ENCODE measurements at places on chromosomes 2 and 18. TPM values are rescaled to one million over a fixed set of nuclear protein-coding genes. Genes with fewer than 3 reads are reported as not detected.

The C2orf72 gene
- 0.88 TPM for total RNA-seq

The OTX1 gene
- not detected for total RNA-seq

The CKAP2L gene
- total RNA-seq = 0.88 TPM

The IL1A gene
- 0.13 TPM for total RNA-seq

The DSG4 gene
- total RNA-seq = not detected

The MC5R gene
- total RNA-seq = not detected

The NOL4 gene
- total RNA-seq = 1.1 TPM

DNA sequence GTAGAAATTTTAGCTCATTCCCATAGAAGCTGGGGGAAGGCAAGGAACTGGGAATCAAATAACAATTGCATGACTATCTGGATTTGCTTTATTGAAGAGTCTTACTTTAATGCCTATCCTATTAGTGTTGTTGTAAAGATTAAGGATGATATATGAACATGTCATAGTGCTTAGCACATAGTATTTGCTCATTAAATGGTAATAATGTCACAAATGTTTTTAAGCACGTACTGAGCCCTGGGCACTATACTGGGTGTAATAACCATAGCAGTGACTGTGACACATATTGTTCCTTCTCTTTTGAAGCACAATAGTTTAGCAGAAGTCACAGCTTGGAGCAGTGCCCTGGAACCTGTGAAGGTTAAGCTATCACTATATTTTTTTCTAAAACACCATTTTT is 47.2 kb upstream of the DTNB start:
- no peaks in the 10 kb centered on the region for H3K4me1 ChIP-seq
- no peak overlapping the region for H3K27ac ChIP-seq
- no peaks in the 10 kb centered on the region for H3K36me3 ChIP-seq
- H3K4me3 ChIP-seq = no peak overlapping the region
- DNase-seq = no peak
- H3K27me3 ChIP-seq = no peaks in the 10 kb centered on the region

DNA sequence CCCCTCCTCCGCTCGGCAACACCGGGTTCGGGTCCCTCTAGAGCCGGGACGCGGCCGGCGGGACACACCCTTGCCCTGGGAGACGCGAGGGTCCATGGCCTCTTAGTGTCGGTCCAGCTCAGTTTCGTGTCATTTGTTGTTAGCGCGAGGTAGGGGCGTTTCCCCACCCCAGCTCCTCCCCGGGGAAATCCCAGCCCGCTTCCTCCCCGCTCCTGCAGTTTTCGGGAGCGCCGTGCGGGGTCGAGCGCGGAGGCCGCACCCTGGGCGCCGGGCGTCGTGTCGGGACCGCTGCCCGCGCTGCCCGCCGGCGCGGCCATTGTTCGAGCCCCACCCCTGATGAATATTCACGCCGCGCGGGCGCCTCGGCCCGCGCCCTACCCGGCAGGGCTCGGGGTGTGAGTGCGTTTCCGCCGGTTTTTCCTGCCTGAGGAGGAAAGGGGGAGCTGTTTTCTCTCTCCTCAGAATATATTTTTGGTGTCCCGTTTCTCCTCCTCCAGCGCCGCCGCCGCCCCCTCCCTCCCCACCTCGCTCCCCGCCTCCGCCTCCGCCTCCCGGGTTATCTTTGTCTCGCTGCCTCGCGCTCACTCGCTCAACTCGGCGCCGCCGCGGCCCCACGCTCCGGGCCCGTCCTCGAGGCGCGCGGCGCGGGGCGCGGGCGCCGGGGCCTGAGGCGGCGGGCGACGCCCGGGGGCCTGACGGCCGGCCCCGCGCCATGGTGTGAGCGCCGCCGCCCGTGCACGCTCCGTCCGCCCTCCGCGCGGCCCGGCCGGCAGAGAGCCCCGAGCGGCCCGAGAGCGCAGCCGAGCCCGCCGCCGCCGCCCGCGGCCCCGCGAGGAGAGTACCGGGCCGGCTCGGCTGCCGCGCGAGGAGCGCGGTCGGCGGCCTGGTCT is at the start of gene MAP4K4:
TSS of gene MAP4K4 (plus strand) at position 584 of the 890 bp plus-strand sequence. CDS start 374 bp downstream, outside the sequence.
- peak; percentile 93 for DNase-seq
- H3K4me1 ChIP-seq = peaks cover 9% of the 10 kb centered on the region
- no peaks in the 10 kb centered on the region for H3K36me3 ChIP-seq
- H3K27me3 ChIP-seq = no peaks in the 10 kb centered on the region
- H3K4me3 ChIP-seq = peak within 1 kb of the TSS; percentile 82

GRCh38 chr18:31548853-31549252 is 42.8 kb upstream of the TTR start:
- no peaks in the 10 kb centered on the region for H3K36me3 ChIP-seq
- H3K27ac ChIP-seq = no peak overlapping the region
- no peak overlapping the region for H3K4me3 ChIP-seq
- DNase-seq = no peak
- H3K27me3 ChIP-seq = no peaks in the 10 kb centered on the region

DNA sequence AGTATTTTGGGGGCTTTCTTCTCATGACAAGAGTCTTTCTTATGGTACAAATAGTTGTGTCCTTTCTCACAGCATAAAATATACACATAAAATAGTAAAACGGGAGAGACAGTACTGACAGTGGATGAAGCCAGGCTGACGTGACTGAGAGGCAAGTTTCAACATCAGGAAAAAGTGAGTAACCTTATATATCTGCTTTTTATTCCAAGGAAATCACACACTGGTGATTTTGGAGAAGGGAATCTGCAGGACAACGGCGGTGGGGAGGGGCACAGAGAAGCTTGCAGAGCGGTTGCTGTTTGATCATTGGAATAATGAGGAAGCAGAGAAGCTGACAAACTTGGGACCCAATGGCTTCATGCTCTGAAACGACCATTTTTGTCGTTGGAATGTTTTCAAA is 130.6 kb upstream of the ZNF236 start:
- no peaks in the 10 kb centered on the region for H3K36me3 ChIP-seq
- no peaks in the 10 kb centered on the region for H3K27me3 ChIP-seq
- DNase-seq = no peak
- no peak overlapping the region for H3K27ac ChIP-seq
- no peak overlapping the region for H3K4me3 ChIP-seq

GRCh38 chr2:71783215-71783614 is 329.9 kb downstream of the DYSF start:
- no peak for DNase-seq
- peaks cover 8% of the 10 kb centered on the region for H3K27me3 ChIP-seq
- no peak overlapping the region for H3K27ac ChIP-seq

GRCh38 chr2:86368161-86368824 is 30.9 kb upstream of the REEP1 start:
- H3K4me3 ChIP-seq = peak overlapping the region; percentile 20
- peak; percentile 75 for DNase-seq
- H3K27me3 ChIP-seq = no peaks in the 10 kb centered on the region
- H3K36me3 ChIP-seq = no peaks in the 10 kb centered on the region

DNA sequence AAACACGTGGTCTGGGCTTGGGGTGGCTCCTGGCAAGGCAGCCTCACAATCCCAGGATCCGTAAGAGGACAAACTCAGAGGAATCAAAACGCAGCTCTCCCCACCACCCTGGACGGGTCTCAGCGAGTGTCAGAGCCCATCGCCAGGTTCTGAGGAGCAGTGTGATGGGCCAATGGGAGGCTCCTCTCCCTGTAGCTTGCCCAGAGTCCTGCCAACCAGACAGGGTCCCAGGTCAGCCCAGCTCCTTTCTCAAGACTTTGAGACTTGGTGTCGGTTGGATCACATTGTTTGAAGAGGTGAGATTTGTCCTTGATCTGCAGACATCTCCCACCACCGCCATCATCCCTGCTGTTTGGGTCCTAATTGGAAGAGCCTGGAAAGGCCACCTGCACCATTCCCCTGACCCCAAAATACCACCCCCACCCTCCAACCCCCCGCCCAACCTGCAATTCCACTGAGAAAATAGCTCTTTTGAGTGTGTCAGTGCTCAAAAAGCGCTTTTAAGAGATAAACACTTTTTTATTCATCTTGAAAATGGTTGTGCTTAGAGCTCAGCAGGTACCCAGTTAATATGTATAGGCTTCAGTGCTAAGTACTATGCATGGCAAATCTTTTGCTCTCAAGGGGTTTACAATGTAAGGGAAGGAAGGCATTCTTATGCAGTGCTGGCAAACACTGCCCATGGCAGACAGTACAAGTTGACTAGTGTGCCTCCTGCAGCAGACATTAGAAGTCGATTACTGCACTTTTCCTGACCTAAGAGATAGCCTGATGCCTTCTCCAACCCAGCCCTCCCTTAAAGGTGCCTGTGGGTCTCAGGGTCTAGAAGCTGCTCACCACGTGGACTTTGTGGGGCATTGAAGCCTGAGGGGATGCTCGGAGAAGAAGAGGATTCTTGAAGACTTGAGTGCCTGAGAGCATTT is 50.6 kb downstream of the GLI2 start:
- H3K4me1 ChIP-seq = no peaks in the 10 kb centered on the region
- no peaks in the 10 kb centered on the region for H3K36me3 ChIP-seq
- no peak overlapping the region for H3K4me3 ChIP-seq
- H3K27ac ChIP-seq = no peak overlapping the region
- DNase-seq = no peak
- H3K27me3 ChIP-seq = peaks cover 3% of the 10 kb centered on the region

DNA sequence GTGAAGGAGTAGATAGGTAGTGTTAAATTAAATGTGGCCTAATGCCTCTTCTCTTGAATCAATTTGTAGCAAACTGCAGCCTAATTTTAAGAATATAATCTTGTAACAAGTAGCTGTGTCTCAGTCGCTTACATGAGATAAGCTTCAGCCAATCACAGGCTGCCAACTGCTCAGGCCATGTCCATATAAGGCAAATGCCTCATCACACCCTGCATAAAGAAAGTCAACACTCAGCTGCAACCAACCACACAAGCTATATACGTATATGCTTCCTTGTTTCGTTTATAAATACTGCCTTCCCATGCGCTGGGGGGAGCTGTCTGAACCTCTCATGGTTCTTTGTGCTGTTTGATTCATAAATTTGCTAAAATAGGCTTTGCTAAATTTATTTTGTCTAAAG is 476.3 kb downstream of the TRIB2 start:
- DNase-seq = no peak
- no peaks in the 10 kb centered on the region for H3K4me1 ChIP-seq
- no peak overlapping the region for H3K27ac ChIP-seq
- no peaks in the 10 kb centered on the region for H3K27me3 ChIP-seq
- no peak overlapping the region for H3K4me3 ChIP-seq
- no peaks in the 10 kb centered on the region for H3K36me3 ChIP-seq

- no peaks in the 10 kb centered on the region for H3K4me1 ChIP-seq
- H3K27me3 ChIP-seq = no peaks in the 10 kb centered on the region
- no peak overlapping the region for H3K27ac ChIP-seq
- H3K4me3 ChIP-seq = no peak overlapping the region
- peaks cover 14% of the 10 kb centered on the region for H3K36me3 ChIP-seq
Measured at GRCh38 chr2:239160226-239161143, 240.3 kb downstream of the HDAC4 start.

DNA sequence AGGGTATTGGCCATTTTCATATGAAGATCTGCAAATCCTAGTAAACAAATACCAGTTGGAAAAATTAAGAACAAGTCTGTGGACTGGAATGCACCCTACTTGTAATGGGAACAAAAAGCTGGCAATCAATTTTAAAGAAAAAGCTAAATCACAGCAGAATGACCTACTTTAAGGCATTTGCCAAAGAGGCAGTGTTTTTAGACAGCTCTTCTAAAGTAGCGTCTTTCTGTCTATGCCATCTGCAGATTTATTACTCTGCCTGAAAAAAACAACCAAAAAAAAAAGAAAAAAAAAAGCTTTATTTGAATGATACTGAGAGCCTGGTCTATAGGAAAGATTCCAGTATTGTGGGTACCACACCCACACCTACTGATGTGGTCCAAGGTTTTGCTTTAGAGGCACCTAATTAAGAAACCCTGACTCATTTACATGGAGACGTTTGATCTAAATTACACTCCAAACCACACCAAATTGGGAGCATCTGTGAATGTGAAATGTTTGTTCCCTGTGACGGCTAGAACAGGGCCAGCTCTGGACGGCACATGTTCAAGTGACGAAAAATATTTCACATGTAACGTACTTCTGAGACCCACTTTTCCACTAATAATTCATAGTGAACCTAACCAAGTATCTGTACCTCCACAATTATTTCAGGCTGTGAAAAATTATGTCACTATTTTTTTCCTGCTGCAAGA is 597.1 kb downstream of the ARHGAP15 start:
- no peaks in the 10 kb centered on the region for H3K27me3 ChIP-seq
- no peaks in the 10 kb centered on the region for H3K4me1 ChIP-seq
- H3K4me3 ChIP-seq = no peak overlapping the region
- H3K36me3 ChIP-seq = no peaks in the 10 kb centered on the region

DNA sequence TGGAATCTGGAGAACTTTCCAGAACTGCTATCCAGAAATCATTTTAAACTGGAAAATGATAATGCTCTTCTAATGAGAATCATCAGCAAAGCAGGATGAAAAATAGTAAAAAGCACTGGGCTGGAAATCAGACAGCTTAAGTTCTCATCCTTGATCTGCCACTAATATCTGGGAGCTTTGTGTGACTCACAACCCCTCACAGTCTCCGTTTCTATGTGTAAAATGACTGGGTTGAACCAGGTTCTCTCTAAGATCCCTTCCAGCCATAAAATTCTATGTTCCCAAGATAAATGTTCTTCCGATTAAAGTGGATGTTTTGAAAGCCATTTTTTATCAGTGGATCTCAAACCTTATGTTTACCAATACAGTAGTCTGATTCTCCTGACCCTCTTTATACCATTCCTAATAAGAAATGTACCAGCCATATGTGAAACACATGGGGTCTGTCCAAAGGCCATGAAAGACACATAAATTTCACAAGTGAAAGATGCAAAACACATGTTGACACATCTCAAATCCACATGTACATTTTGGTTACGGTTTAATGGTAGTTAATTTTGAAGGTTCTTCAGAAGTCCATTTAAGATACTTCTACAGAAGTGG is 188.8 kb downstream of the EN1 start:
- DNase-seq = no peak
- H3K4me1 ChIP-seq = no peaks in the 10 kb centered on the region
- no peaks in the 10 kb centered on the region for H3K27me3 ChIP-seq
- no peak overlapping the region for H3K4me3 ChIP-seq
- H3K36me3 ChIP-seq = no peaks in the 10 kb centered on the region

DNA sequence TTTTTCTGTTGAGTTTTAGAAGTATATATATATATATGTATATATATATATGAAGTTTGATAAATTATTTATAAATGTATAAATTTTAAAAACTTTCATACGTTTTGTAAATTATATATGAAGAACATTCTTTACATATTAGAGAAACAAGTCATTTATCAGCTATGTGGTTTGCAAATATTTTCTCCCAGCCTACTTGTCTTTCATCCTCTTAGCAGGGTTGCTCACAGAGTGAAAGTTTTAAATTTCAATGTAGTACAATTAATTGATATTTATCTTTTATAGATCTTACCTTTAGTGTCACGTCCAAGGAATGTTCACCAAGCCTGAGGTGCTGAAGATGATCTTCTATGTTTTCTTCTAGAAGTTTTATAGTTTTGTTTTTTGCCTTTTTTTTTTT is 78.3 kb upstream of the HS6ST1 start:
- DNase-seq = no peak
- peaks cover 12% of the 10 kb centered on the region for H3K4me1 ChIP-seq
- no peak overlapping the region for H3K27ac ChIP-seq
- no peak overlapping the region for H3K4me3 ChIP-seq

- H3K27me3 ChIP-seq = no peaks in the 10 kb centered on the region
- no peak for DNase-seq
- H3K27ac ChIP-seq = peak overlapping the region; percentile 33
- peak overlapping the region; percentile 3 for H3K4me3 ChIP-seq
- no peaks in the 10 kb centered on the region for H3K36me3 ChIP-seq
Measured at GRCh38 chr2:100350661-100351185, 28.4 kb upstream of the LONRF2 start.

GRCh38 chr2:96114903-96115581 is 1.3 kb downstream of the ADRA2B start:
- DNase-seq = peak; percentile 65
- H3K27ac ChIP-seq = no peak overlapping the region
- no peaks in the 10 kb centered on the region for H3K27me3 ChIP-seq
- H3K36me3 ChIP-seq = no peaks in the 10 kb centered on the region
